ENCODE measurements at places on chromosomes 7 and 10.

GRCh38 chr7:71470326-71470725 lies 338.4 kb downstream of the GALNT17 start:
- no peak for DNase-seq

- no peak for DNase-seq
Observed at GRCh38 chr10:104515678-104516199, 125.4 kb upstream of the SORCS3 start.

- peak; percentile 26 for DNase-seq
Observed at GRCh38 chr10:58593008-58593407, 80.3 kb downstream of the BICC1 start.

GRCh38 chr7:82598958-82599357 lies 155.4 kb upstream of the CACNA2D1 start:
- DNase-seq, result no peak

GRCh38 chr7:105638334-105638733 lies 57.0 kb upstream of the EFCAB10 start:
- no peak for DNase-seq

GRCh38 chr7:131836733-131837132 lies 280.3 kb upstream of the PODXL start:
- DNase-seq, result no peak

- no peak for DNase-seq
Observed at GRCh38 chr7:32901629-32902028, 10.1 kb upstream of the KBTBD2 start.

DNA sequence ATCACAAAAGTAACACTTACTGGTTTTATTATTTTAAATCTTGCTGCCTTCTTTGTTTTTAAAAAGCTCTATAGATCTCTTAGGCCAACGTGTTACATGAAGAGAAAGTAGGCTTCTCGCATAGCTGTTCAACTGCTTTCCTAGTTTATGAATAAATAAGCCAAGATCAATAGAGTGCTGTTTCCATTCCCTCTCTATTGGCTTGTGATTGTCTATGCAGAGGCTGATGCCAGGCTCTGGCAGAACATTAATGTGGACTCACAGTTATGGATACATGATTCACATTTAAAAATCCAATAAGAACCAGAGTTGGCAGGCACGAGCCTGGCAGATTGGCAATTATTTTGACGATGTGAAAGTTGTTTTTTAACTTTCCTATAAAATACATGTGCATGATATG lies 137.5 kb downstream of the GNAT3 start:
- no peak for DNase-seq

DNA sequence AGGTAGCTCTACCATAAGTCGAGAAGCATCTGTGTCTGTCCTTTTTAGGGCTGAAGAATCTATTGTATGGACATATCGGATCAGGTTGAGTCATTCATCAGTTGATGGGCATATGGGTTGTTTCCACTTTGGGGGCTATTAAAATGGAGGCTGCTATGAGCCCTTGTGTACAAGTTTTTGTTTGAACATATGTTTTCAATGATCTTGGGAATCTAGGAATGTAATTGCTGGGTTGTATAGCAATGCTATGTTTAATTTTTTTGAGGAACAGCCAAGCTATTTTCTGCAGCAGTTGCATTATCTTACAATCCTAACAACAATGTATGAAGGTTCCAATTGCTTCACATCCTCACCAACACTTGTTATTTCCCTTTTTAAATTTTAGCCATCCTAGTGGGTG lies 46.4 kb upstream of the HABP2 start:
- DNase-seq, result no peak

- no peak for DNase-seq
Observed at GRCh38 chr10:98748298-98748697, 301.6 kb upstream of the HPS1 start.

DNA sequence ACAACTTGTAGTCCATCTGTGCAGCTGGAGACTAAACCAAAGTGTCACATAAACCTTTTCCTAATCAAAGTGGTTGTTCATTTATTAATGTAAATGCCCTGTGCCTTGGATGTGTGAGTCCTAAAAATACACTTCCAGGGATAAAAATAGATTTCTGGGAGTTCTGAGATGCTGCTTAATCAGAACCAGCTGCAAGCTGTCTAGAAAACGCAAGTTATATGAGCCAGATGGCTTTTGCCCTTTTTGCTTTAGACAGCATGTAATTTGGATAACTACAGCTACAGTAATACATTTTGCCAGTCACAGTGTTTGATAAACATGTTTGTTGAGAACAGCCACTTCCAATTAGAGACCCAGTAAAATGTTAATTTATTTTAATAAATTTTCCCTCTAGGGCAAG lies 185.1 kb upstream of the PRPS1L1 start:
- no peak for DNase-seq

- no peak for DNase-seq
Observed at GRCh38 chr7:150323682-150324372, 482 bp upstream of the ACTR3C start.

GRCh38 chr7:22589641-22590201 lies 89.7 kb upstream of the STEAP1B start:
- peak; percentile 42 for DNase-seq

DNA sequence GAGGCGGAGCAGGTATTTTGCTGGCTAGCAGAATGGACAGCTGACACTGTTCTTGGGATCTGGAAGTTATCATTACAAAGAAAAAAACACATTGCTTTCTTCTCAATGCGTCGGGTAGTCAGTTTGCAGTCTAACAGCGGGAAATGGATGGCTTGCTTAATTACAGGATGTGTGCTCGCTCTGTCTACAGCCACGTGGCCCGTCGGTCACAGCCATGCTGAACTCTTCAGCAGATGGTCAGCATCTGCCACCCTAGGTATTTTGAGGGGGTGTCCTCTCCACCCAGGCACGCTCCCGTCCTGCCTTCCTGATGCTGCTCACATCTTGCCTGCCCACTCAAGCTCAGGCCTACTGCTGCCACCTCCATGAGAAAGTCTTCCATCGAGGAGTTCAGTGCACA lies 20.4 kb upstream of the INMT start:
- no peak for DNase-seq

GRCh38 chr10:129049501-129049900 lies 417.5 kb upstream of the MGMT start:
- DNase-seq, result no peak

DNA sequence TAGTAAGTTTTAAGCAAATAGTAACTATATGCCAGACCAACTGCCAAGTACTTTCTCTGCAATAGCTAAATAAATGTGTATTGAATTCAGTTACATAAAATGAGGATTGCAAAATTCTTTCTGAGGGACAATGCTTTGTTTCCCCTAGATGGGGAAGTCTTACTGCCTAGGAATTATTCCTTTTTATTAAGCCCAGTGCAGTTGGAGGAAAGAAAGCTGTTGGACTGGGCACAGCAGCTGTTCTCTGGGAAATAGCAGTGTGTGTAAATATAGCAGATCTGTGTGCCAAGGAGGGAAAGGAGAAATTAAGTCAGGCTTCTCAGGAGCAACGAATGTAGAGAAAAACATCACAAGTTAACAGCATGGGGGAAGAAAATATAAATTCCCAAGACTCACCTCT lies 77.1 kb downstream of the SEC23IP start:
- no peak for DNase-seq

DNA sequence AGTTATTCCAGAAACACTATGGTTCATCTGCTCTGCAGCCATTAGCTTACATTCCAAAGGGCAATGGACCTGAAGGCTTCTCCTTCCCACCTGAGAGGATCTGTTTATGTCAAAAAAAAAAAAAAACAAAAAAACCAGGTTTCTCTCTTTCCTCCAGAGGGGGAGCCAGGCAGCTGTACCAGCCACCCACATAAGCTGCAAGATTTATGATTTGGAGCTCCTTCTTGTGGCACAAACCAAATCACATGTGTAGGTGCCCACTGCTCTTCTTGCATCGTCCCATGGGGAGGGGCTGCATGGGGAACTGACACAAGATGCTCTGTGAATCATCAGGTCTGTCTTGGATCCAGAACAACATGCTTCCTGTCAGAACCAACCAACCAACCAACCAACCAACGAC lies 231.6 kb upstream of the IGFBP3 start:
- no peak for DNase-seq

- no peak for DNase-seq
Observed at GRCh38 chr7:151706277-151707104, 170.4 kb downstream of the PRKAG2 start.

DNA sequence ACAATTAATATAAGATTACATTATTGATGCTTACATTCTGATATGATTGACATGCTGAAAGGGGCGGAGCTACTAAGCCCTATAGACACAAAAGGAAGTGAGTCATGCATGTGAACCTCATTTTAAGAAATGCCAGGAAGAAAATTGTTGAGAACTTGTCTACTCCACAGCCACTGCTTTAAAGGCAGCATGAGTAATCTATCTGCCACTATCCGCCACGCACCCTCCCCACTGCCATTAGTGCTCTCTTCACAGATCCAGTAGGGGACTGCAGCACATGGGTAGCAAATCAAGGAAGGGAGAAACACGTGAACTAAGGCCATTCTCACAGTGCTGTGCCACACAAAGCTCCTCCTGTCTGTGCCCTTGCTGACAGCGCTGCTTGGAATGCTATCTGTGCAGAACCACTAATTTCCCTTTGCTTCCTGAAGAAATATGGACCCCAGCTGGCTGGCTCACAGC lies 524.8 kb downstream of the GRM8 start:
- DNase-seq, result no peak

DNA sequence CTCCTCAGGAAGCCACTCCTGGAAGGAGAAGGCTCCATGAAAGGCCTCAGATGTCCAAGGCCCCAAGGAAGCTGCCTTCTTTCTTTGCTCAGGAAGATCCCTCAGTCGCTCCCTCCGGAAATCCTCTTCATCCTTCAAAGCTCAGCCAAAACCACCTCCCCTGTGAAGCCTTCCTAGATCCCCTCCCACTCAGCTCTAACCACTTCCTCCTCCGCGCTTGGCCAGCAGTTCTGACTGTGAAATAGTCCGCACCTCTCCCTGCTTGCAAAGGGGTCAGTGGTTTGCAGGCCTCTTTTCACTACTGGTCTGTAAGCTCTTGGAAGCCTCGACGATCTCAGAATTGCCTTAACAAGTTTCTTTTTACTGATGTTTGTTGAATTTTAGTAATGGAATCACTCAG lies 23.9 kb downstream of the PYROXD2 start:
- no peak for DNase-seq

DNA sequence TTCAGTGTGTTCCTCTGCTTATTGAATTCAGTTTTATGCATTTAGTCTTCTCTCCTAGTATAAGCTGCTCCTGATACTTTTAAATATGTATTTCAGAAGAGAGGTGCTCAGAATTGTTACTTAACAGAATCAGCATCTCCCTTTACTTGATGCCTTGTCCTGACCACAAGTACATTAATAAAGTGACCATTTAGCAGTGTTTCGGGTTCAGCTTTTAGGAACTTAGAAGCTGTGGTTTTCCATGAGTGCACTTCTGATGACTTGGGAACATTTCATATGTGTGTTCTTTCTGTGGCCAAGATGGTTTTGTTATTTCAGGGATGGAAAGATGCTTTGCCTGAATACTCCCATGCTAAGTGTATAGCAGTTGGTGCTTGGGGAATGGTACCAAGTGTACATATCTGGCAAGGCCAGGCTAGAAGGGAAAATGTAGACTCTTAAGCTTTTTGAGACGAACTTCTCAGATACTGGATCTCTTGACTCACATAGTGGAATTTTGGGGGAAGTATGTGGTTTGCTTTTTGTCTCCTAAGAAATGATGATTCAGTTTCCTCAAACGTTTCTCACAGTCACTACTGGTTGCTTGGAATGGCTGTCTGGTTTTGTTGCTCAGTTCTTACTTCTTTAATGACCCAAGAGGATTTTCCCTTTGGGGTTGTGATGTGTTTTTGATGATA lies 17.2 kb downstream of the SGPL1 start:
- no peak for DNase-seq

DNA sequence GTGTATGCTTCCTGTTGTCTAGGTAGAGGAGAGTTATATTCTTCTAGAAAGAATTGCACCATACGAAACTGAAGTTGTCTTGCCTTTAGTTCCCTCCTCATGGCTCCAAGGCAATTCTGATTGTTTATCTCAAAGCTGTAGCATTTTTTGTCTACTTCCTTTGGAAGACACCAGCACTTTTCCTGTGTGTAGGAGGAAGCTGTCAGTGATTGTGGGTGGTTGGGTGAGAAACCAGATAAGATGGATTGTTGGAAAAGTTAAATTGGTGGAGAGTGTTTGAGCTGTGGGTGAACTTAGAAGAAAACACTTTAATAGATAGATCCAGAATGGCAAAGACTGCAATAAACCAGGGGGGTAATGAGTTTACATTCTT lies 12.1 kb upstream of the CSTF2T start:
- no peak for DNase-seq

DNA sequence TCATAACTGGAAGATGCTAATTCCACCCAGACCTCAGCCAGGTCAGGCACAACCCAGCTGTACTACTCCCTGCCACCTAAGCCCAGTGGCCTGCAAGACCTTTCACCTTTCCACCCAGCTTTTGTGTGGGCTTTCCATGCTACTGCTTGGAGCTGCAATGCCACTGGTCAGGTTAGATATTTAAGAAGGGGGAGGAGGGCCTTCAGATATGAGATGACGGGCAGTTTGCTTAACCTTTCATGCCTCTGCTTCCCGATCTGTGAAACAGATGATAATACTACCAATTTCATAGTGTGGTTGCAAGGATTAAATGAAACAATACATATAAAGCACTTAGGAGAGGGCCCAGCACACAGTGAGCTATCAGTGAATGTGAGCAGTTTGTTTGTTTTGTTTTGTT lies 20.9 kb downstream of the STOX1 start:
- no peak for DNase-seq

DNA sequence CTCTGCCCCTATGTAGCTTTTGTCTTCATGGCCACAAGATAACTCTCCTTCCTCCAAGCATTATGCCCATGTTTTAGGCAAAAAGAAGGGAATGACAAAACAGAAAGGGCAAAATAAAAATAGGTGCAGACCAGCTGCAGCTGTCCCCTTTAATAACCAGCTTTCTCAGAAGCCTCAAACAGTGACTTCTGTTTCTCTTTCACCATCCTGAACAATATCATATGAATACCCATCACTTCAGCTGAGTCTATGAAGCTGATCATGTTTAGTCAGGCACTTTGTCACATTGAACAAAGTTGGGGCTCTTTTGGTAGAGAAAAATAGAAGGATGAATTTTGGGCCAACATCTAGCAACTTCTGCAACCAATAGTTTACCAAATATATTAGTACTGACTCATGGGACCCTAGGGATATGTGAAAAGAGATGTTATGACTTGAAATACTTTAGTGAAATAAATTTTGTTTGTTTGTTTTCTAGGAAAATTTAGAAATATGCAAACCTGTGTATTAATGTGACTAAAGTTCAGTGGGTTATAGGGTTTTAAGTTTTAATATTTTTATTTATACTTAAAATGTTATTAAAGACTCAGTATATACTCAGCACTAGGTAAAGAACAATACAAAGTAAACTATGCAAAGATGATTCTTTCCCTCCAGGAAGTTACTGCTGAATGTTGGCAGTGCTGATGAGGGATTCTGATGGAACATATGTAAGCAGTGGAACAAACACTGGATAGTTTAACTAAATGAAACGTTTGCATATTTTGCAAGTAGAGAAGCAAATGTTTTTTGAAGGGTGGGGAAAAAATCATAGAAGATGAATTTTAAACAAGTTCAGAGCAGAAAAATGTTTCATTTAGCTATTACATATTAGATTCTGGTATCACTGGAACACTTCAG lies 133.7 kb downstream of the FOXP2 start:
- DNase-seq, result no peak

All from tibial artery (tissue), 4 donors.